ENCODE measurements at places on chromosomes 1 and 21. TPM values are rescaled to one million over a fixed set of nuclear protein-coding genes. Genes with fewer than 3 reads are reported as not detected.

GRCh38 chr1:201422026-201422425, 496 bp upstream of the TNNI1 start:
- DNase-seq, result no peak

DNA sequence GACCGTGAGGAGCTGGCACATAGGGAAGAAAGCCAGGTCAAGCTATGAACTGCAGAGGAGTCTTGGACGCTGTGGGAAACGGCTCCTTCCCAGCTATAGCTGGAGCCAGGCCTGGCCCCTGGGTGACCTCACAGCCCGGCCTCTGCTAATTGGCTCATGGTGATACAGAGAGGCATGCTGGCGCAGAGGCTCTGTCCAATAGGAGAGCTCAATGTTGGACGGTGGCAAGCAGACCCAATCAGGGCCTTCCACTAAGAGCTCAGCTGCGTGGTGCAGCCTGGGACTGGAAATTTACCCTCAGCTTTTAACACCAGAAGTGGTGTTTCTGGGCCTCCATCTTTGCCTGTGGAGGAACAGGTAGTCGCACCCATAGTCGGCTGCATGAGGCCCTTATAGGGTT, 64.4 kb upstream of the GRHL3 start:
- no peak for DNase-seq

DNA sequence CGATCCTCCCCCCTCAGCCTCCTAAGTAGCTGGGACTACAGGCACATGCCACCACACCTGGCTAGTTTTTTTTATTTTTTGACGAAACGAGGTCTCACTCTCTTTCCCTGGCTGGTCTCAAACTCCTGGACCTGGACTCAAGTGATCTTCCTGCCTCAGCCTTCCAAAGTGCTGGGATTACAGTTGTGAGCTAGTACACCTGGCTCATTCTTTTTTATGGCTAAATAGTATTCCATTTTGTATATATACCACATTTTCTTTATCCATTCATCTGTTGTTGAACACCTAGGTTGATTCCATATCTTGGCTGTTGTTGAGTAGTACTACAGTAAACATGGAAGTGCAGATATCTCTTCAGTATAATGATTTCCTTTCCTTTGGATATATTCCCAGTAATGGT, 62.3 kb upstream of the RCC1 start:
- no peak for DNase-seq

CATSPER4 gene
- not detected for total RNA-seq

DNA sequence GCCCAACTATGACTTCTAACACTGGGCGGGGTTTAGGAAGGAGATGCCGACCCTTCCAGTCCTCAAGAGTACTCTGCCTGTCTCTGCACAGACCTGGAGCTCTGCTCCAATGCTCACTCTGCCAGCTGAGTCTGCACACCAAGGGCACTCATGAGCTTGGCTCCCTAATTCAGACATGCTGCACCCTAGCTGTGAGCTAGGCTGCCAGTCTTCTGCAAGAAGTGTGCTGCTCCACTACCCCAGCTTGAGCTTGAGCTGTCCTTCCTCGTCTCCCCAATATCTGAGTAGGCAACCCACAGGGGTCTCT, 13.2 kb downstream of the TP53BP2 start:
- DNase-seq, result no peak

DNA sequence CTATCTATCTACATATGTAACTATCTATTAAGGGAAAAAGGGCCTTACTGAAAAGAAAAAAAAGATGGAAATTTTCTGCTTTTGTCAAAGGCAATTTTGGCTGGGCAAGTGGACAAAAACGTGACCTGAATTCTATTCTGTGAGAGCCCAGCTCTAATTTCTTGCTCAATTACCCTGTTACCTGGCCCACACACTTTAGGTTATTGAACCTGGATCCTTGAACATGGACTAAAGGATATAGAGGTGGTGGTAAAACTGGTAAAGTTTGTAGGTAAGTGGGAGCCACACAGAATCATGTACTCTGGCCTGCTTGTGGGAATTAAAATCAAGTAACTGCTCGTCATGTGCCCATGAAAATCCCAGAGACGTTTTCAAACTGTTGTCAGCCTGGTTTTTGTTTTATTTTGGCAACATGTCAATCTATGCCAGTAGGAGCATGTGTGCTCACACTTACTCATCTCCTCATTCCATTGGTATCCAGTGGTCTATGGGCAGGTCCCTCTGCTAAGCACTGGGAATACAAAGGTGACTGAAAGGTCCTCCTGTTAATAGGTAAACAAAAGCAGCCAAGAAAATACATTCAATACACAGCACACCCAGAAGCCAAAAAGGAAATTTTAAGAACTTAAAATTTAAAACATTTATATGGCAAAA, 113.7 kb upstream of the WARS2 start:
- no peak for DNase-seq

- DNase-seq, result no peak
Measured at GRCh38 chr1:234770924-234771540, 161.1 kb upstream of the IRF2BP2 start.

VANGL2 gene
- total RNA-seq, result 5.5 TPM

GJC2 gene
- total RNA-seq, result 0.35 TPM

GRCh38 chr1:99358770-99359169, 94.5 kb downstream of the PLPPR4 start:
- no peak for DNase-seq

ADGRB2 gene
- total RNA-seq, result 6.3 TPM

DNA sequence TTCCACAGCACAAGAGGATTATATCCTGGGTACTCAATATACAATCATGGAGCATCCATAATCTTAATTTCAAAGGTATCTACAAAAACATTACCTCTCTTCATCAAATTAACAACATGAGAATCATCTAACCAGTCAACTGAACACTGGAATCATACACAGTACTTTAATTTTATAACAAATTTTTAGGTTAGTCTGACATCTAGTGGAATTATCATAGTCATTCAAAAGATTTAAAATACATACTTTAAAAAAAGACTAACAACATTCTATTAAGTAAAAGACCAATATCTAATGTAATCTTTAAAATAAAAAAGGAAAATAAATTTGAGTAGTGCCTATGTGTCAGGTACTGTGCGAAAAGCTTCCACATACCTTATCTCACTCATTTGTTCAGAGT, 16.8 kb upstream of the SH3GLB1 start:
- DNase-seq, result no peak

HIVEP3 gene
- total RNA-seq, result 12.6 TPM

EVI5 gene
- 18.2 TPM for total RNA-seq

SERINC2 gene
- 0.11 TPM for total RNA-seq

GRCh38 chr1:153232553-153232952, 15.2 kb downstream of the PRR9 start:
- DNase-seq, result no peak

PTGER3 gene
- 0.22 TPM for total RNA-seq

DNA sequence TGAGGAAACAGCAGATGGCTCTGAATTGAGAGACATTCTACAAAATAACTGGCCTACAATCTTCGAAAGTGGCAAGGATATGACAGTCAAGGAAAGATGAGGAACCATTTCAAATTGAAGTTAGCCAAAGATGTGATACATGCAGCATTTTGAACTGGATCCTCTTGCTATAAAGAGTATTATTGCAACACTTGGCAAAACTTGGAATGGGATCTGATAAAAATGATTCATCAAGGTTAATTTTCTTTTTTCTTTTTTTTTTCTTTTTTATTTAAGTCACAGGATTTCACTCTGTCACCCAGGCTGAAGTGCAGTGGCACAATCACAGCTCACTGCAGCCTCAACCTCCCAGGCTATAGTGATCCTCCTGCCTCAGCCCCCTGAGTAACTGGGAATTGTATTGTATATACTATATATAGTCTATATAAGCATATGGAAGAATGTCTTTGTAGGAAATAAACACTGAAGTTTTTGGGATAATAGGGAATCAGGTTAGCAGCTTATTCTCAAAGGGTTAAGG, 49.8 kb upstream of the GJA8 start:
- DNase-seq, result no peak

PHF13 gene
- 5.4 TPM for total RNA-seq

FGR gene
- 28.8 TPM for total RNA-seq

FAM3B gene
- not detected for total RNA-seq

GRCh38 chr1:224632381-224632871, 16.3 kb downstream of the CNIH3 start:
- no peak for DNase-seq

- DNase-seq, result no peak
Measured at GRCh38 chr1:117128323-117129079, 7.0 kb upstream of the TRIM45 start.

AMY1B gene
- total RNA-seq, result not detected

FAF1 gene
- total RNA-seq, result 57.2 TPM

GRCh38 chr1:206114692-206115640, 2.2 kb downstream of the AVPR1B start:
- DNase-seq, result no peak

AVPR1B gene
- total RNA-seq, result not detected

GRCh38 chr21:15624646-15625045, 105.1 kb upstream of the USP25 start:
- no peak for DNase-seq

DNA sequence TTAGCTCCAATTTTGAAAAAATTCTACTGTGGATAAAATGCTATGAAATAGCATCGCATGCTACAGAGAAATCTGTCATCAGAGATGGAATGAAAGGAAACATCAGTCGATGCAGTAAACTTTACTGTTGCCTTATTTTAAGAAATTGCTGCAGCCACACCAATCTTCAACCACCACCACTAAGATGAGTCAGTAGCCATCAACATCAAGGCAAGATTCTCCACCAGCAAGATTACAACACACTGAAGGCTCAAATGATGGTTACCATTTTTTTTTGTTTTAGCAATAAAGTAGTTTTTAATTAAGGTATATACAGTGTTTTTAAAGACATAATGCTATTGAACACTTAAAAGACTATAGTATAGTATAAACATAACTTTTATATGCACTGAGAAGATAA, 95.6 kb upstream of the JUN start:
- no peak for DNase-seq

DNA sequence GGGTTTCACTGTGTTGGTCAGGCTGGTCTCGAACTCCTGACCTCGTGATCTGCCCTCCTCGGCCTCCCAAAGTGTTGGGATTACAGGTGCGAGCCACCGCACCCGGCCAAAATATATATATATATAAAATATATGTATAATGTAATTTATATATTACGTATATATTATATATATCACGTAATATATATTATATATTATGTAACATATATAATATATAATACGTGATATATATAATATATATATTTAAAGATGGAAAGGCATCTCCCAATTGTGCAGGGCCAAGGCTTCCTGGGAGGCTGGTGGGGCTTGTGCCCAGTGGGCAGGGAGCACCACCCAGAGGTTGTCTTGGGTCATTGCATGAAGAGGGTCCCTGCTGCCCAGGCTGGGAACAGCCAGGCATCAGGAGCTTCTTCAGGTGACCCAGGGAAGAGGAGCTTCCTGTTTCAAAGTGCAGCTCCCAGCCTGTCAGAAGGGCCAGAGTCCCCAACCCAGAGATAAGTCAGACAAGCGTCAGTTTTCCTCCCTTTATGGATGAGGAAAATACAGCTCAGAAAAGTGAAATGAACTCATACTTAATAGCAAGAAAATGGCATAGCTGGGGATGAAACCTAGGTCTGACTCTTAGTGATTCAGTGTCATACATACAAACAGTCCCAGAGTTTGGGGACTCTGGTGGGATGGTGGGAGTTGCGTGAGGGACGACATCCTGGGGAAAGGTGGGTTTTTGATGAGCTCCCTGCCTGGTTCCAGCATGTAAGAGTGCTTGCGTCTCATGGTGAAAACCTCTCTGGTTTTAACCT, 12.0 kb downstream of the UBE2Q1 start:
- DNase-seq, result peak; percentile 27

DNA sequence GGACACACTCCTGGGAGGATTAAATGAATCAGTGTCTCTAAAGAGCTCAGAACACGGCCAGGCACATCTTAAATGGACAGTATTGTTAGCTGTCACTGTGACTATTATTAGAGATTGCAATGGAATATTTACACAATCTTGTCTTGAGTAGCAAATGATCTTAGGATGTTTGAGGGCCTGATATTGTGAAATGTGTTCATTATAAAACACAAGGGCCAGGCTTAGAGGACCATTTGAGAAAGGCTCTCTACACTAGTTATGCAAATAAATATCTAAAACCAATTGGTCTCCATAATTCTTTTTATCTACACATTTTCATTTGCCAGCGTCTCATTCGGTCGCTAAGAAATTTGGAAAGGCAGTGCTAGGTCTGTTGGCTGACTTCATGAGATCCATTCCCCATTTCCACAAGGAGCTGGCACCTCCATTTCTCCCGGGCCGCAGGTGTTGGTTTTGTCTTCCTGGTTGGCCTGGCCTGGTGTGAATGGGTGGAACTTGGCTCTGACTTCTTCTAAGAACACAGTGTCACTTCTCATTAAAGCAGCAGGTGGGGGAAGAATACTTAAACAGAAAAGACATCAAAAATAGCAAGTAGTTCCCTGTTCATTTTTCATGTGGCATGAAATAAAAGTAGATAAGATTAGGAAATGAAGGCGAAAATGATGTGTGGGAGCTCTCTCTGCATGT, 56.0 kb upstream of the PLXNA2 start:
- DNase-seq, result no peak

- no peak for DNase-seq
Measured at GRCh38 chr1:1939296-1940122, 20.4 kb upstream of the TMEM52 start.

- peak; percentile 32 for DNase-seq
Measured at GRCh38 chr1:234607109-234608024, 2.6 kb downstream of the IRF2BP2 start.

DNA sequence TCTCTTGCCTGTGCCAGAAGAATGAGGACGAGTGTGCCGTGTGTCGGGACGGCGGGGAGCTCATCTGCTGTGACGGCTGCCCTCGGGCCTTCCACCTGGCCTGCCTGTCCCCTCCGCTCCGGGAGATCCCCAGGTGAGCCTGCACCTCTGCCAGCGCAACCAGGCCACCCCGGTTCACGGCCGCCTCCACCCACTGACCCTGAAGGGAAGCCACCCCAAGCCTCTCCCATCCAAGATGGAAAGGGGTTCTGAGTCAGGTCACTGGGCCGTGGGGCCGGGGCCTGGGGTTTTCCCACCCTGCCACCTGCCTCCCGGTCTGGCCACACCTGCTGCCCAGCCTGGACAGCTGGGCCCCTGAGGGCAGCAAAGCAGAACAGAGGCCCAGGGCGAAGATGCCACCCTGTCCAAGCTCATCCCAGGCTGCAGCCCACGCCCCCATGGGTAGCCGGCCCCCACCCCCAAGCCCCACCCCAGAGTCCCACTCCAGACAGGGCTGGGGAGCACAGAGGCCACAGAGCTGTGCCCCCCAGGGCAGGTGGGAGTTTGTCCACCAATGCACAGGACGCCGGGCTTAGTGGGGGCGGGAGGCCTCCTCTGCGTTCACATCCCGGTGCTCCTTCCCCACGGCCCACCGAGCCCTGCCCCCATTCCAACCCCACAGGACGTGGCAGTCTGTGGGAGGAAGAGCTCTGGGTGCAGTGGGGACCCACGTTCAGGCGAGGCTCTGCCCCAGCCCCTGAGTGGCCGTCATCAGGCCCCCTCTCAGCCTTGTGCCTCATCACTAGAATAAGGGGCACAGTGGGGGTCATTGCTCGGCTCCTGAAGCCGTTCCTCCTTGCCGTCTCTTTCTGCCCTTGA, 5.6 kb downstream of the AIRE start:
- DNase-seq, result no peak

CD84 gene
- 65.5 TPM for total RNA-seq

SPATA21 gene
- not detected for total RNA-seq

GRCh38 chr1:222592171-222592570, 2.4 kb upstream of the TAF1A start:
- no peak for DNase-seq

- no peak for DNase-seq
Measured at GRCh38 chr1:201486187-201486586, 17.2 kb upstream of the PHLDA3 start.

GRCh38 chr1:213122514-213122929, 71.5 kb downstream of the RPS6KC1 start:
- DNase-seq, result no peak

GRCh38 chr1:53982034-53982762, 35.8 kb downstream of the LDLRAD1 start:
- DNase-seq, result no peak

All from activated B cell treated with CpG ODN at 0.5 μM for 24 hours (primary cell).